Frontal cortex (tissue), 4 donors: ENCODE measurements at places on chromosomes 2 and 18. TPM values are rescaled to one million over a fixed set of nuclear protein-coding genes. Genes with fewer than 3 reads are reported as not detected.

CYP1B1 gene
- 7.3 TPM for total RNA-seq

ATAD2B gene
- total RNA-seq: 55.0 TPM

VPS4B gene
- total RNA-seq: 40.8 TPM

SCN7A gene
- total RNA-seq: 1.6 TPM

PIK3C3 gene
- total RNA-seq: 74.6 TPM

CDH2 gene
- total RNA-seq: 215 TPM

CD8B2 gene
- total RNA-seq: under 0.01 TPM

ADCYAP1 gene
- 7.3 TPM for total RNA-seq

EHD3 gene
- total RNA-seq: 7.7 TPM

RASGRP3 gene
- total RNA-seq: 7.7 TPM

IL36B gene
- not detected for total RNA-seq
